Endothelial cell (in vitro differentiated cells): ENCODE measurements at places on chromosomes 5 and 9.
A peak's percentile ranks its signal among the peaks of the same experiment; 100 is the strongest.

DNA sequence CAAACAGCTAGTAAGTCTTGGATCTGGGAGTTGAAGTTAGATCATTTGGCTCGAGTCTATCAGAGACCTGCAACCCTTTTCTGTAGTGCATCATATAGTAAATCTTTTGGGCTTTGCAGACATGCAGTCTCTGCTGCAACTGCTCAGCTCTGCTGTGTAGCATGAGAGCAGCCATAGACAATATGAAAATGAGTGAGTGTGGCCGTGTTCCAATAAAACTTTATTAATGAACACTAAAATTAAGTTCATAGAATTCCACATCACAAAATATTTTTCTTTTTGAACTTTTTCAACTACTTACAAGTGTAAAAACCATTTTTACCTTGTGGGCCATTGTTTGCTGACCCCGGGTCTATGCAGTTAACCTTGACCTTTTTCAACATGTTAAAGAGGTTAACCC is 35.2 kb downstream of the ROPN1L start:
- DNase-seq, result no peak

DNA sequence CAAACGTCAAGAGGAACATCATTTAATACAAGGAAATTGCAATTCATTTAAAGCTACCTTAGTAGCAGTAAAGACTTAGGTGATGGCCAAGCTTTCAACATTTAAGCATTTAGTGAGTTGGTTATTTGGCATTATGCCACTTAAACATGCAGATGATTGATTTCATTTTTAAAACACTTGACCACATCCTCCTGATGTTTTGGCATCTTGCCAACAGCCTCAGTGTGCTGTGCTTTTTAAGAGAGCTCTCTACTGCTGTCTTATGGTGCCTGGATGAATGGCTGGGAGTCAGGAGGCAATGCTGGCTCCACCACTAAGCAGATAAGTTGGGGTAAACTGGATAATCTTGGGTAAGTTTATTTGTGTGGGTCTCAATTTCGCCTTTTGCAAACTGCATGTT is 364.5 kb downstream of the MAN2A1 start:
- DNase-seq, result peak; percentile 11

- no peak for DNase-seq
These were observed 71.8 kb downstream of the ANGPTL2 start for GRCh38 chr9:127050591-127051001.

GRCh38 chr5:55620009-55620765 is 85.4 kb upstream of the PLPP1 start:
- no peak for DNase-seq

DNA sequence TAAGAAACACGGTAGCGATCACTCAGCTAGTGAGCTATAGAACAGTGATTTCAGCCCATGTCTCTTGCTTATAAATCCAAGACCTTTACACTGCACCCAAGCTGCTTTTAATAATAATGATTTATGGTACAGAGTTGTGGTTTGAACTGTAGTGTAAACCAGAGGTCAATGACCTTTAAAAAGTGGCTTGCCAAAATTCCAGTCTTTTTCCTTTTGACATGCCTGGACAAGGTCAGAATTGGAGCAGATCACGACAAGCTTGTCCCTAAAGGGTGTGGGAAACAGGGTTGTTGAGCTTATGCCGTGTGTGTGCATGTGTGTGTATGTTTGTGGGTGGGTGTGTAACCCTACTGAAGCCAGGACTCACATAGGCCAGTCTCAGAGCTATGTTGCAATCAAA is 225.3 kb upstream of the CLINT1 start:
- no peak for DNase-seq

DNA sequence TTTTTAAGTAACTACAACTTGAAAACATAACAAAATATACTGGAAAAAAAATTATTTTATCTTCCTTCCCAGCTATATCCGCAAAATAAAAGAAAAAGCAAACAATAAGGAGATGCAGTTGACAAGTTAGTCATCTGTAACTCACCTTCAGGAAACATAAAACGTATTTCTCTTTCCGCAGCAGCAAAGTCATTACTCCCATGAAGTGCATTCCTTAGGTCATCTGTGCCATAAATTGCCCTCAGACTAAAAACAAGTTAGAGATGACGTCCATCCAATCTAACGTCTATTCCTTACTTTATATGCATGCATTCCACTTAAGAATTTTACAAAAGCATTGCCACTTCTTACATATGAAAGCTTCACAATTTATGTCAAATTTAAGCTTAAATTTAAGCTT is 10.9 kb downstream of the NME5 start:
- DNase-seq, result no peak

DNA sequence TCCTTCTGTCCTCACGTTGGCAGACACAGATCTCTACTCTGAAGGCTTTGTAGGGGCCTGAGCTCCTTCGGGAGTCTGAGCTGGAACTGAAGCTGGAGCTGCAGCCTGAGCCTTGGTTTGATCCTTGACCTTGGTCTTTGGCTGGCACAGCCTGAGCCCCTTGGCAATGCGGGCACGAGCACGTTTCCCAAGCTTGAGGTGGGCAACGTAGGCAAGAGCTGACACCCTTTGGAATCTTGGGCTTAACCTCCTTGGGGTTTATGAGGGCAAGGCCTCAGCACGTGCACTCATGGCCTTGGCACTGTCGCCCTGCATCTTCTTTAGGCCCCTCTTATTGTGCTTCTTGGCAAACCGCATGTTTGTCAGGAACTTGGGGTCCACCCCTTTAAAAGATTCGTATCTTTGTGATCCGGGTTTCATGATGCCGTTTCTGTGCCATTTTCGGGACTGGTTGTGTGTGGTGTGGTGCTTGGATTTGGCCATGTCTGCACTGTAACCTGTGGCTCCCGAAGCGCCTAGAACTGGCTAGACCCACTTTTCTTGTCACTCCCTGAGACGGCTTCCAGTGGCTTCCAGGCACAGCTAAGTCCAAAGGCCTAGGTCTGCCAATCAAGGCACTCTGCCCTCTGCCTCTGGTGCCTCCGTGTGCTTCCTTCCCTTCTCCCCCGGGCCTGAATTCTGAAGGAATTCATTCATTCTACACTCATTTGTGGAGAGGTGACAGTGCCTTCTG is 1.4 kb downstream of the SUSD1 start:
- DNase-seq, result no peak

GRCh38 chr5:142944140-142944539 is 174.0 kb downstream of the ARHGAP26 start:
- DNase-seq, result no peak

- DNase-seq, result no peak
These were observed 142.9 kb upstream of the SLC30A5 start for GRCh38 chr5:68950930-68951329.

- no peak for DNase-seq
These were observed 87.4 kb downstream of the ZNF608 start for GRCh38 chr5:124658867-124659557.

DNA sequence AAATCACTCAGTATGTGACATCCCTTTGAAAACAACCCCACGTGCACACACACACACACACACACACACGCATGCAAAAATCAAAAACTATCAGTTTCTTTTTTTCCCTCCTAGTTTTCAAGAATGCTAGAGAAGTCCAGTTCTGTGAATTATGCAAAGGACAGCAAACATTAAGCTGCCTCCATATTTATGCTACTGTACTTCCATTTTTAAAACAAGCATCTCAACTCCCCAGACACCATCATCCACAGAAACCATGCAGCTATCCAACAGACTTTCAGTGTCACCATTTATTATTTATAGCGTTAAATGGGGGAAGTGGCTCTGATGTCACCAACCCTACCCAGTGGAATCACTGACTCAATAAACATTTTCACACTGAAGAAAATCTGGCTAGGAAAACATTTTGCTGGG is 1.6 kb downstream of the FBXW11 start:
- no peak for DNase-seq

DNA sequence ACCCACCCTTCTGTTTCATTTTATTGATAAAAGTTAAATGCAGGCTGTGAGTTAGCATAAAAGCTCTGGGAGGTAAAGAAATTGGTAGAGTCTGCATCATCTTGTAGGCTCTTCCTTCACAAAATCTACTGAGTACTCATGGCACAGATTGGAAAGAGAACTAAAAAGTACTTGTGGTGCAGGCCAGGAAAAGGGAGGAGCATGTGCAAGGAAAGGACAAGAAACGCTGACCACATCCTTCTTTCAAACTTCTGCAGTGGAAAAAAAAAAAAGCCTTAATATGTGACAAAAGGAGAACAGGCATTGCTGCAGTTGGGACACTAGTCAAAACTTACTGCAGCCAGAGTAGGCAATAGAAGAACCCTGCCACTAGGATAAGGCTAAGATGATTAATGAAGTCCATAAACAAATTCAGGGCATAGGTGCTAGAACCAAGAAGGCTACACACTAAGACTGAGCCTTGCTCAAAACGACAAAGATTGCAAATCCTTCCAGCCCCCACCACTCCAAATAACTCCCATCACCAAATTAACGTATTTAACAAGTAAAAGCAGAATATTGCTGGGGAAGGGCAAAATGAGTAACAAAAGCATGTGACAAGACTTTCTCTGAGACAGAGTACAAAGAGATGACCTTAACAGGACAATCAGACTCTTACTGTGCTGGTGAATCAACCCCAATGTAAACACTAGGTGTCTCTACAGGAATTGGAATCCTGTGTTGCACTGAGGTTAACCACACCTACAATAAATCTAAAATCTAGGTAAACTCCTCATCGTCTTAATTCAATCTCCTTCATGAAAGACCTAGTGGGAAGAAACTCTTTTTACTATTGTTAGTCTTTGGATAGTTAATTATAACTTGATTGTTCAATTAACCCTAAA is 1024.8 kb downstream of the TLE1 start:
- DNase-seq, result no peak

- DNase-seq, result no peak
These were observed 40.9 kb downstream of the NACC2 start for GRCh38 chr9:136054146-136054545.

DNA sequence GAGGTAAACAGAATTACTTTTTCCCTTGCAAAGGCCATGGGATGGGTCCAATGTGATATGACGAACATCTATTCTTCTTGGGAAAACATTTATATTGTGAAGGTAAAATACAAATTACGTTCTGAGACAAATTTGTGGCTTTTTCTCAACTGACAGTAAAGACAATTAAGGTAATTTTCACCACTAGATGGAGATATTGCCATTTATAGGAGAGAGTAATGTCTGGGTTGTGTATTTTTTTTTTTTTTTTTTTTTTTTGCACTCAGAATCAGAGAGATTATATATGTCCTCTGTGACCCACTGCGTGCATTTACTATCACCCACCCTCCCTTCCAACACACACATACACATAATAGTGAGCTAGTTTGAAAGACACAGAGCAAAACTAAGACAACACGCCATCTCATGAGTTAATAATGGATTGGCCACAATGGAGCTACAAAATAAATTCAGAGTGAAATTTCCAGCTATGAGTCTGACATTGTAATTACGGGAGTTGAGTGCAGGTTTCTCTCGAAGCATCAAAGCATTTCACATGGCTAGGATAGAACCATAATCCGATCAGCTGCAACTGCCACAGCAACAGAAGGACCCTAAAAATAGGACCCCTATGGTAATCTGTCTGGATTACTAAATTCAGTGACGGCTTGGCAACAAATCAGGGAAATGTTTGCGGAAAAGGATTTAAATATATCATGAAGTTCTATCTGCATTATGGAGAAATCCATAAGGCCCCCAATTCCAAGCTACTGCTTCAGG is 49.2 kb downstream of the ANXA1 start:
- DNase-seq, result no peak

GRCh38 chr9:18579536-18579935 is 105.6 kb downstream of the ADAMTSL1 start:
- DNase-seq, result no peak

GRCh38 chr5:156552855-156553358 is 225.9 kb downstream of the SGCD start:
- no peak for DNase-seq
